ENCODE measurements at places on chromosomes 4 and X. TPM values are rescaled to one million over a fixed set of nuclear protein-coding genes. Genes with fewer than 3 reads are reported as not detected.

- no peak for DNase-seq
Measured at GRCh38 chrX:47239199-47239598, 6.4 kb downstream of the USP11 start.

- no peak for DNase-seq
Measured at GRCh38 chr4:42083816-42084215, 68.6 kb downstream of the BEND4 start.

ALAS2 gene
- not detected for total RNA-seq

BTK gene
- 1.7 TPM for total RNA-seq

USP51 gene
- total RNA-seq: 0.81 TPM

GRCh38 chrX:80335062-80335830 lies 85.0 kb upstream of the TENT5D start:
- DNase-seq: peak; percentile 79

DNA sequence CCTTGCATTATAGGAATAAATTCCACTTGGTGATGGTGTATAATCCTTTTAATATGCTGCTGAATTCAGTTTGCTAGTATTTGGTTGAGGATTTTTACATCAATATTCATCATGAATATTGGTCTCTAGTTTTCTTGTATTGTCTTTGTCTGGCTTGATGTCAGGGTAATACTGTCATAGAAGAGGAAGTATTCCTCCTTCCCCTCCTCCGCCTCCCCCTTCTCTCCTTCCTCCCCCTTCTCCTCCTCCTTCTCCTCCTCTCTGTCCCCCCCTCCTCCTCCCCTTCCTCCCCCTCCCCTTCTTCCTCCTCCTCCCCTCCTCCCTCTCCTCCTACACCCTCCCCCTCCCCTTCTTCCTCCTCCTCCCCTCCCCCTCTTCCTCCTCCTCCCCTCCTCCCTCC lies 65.8 kb downstream of the RGS12 start:
- DNase-seq: no peak

DNA sequence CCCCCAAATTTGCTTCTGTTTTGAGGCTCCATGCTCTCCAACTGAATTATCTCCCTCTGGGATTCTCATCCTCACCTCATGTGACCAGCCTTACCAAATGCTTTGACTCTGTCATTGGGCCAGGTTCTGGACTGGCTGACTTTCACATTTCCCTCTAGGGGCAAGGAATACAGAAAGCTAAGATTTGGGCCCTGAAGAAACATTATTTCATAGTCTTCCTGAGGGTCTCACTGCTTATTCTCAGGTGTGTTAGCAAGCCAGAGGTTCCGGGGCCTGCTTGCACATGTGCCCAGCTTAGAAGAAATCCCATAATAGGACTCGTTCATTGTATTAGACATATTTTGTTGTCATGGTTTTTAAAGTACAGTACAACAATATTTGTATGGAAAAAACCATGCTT lies 62.6 kb upstream of the TEX13D start:
- no peak for DNase-seq

MAGEA1 gene
- total RNA-seq: not detected

CT45A10 gene
- total RNA-seq: not detected

C4orf33 gene
- total RNA-seq: 23.4 TPM

Measured in left colon (tissue), 2 donors.